ENCODE measurements at places on chromosomes 12 and 14. TPM values are rescaled to one million over a fixed set of nuclear protein-coding genes. Genes with fewer than 3 reads are reported as not detected.

LGMN gene
- total RNA-seq: 37.0 TPM

TMPRSS12 gene
- total RNA-seq: not detected

TXNDC16 gene
- total RNA-seq: 11.1 TPM

DNA sequence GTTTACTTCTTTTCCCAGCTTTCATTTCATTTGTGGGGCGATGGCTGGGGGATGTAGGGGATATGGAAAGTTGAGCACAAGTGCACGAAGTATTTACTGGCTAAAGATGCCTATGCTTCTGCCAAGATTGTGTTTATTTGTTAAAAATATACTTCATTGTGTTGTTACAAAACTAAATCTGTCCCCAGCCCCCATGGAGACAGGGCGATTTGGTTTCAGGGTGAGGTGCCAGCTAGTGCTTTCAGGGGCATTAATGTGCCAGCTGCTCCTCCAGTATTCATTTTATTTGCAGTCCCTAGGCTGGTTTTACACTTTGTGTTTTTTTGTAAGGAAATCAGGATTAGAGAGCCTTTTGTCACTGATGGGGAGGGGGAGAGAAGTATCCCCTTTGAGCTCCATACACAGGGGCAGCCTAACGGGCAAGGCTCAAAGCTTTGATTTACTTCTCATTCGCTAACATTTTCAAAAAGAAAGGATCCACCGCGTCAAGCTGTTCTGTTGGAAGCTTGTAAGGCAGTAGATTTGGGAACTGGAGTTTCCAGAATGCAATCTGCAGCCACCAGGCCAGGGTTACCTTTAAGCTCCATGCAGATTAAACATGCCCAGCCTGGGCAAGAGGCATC is 198.7 kb upstream of the PLEKHG7 start:
- no peaks in the 10 kb centered on the region for H3K36me3 ChIP-seq
- peak overlapping the region; percentile 4 for H3K4me3 ChIP-seq
- no peak for DNase-seq
- H3K27me3 ChIP-seq: no peaks in the 10 kb centered on the region
- H3K4me1 ChIP-seq: peaks cover 60% of the 10 kb centered on the region

DNA sequence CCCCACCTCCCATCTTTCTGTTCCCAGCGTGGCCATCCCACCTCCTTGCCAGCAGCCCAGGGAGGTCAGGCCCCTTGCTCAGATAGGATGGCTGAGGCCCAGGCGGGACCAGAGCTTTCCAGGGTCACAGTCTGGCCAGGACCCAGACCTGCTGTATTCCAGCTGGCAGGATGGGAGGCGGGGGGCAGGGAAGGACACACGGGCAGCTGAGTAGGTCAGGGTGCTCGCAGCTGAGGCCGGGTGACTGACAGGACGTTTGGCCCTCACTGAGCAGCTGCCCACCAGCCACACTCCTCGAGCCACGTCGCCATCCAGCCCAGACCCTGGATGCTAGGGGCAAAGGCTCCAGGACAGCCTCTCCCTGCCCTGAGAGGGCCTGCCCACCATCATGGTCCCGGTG is 4.0 kb downstream of the NUDT14 start:
- H3K36me3 ChIP-seq: no peaks in the 10 kb centered on the region
- no peak overlapping the region for H3K27ac ChIP-seq
- no peak overlapping the region for H3K4me3 ChIP-seq
- peaks cover under 1% of the 10 kb centered on the region for H3K27me3 ChIP-seq
- no peak for DNase-seq

DNA sequence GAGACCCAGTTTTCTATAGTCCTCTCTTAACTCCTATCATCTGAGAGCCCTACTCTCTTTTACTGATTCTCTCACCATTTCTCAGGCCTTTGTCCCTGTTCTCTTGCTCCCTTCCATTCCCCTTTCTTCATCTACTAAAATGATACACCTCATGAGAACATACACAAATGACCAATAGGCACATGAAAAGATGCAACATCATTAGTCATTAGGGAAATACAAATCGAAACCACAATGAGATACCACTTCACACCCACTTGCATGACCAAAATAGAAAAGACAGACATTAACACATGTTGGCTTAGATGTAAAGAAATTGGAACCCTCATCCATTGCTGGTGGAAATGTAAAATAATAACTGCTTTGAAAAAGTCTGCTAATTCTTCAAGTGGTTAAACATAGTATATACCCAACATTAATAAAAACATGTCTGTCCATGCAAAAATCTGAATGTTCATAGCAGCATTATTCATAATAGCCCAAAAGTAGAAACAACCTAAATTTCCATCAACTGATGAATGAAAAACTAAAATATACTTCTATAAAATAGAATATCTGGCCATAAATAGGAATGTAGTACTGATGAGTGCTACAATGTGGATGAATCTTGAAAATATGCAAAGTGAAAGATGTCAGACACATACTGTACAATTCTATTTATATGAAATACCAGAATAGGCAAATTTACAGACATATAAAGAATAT is 66.0 kb downstream of the DENND5B start:
- no peaks in the 10 kb centered on the region for H3K27me3 ChIP-seq
- H3K36me3 ChIP-seq: no peaks in the 10 kb centered on the region
- no peak for DNase-seq
- no peak overlapping the region for H3K27ac ChIP-seq
- no peak overlapping the region for H3K4me3 ChIP-seq

GRCh38 chr12:13443498-13443897 is 247.0 kb downstream of the EMP1 start:
- no peak overlapping the region for H3K4me3 ChIP-seq
- no peak overlapping the region for H3K27ac ChIP-seq
- no peaks in the 10 kb centered on the region for H3K4me1 ChIP-seq
- no peaks in the 10 kb centered on the region for H3K36me3 ChIP-seq

DNA sequence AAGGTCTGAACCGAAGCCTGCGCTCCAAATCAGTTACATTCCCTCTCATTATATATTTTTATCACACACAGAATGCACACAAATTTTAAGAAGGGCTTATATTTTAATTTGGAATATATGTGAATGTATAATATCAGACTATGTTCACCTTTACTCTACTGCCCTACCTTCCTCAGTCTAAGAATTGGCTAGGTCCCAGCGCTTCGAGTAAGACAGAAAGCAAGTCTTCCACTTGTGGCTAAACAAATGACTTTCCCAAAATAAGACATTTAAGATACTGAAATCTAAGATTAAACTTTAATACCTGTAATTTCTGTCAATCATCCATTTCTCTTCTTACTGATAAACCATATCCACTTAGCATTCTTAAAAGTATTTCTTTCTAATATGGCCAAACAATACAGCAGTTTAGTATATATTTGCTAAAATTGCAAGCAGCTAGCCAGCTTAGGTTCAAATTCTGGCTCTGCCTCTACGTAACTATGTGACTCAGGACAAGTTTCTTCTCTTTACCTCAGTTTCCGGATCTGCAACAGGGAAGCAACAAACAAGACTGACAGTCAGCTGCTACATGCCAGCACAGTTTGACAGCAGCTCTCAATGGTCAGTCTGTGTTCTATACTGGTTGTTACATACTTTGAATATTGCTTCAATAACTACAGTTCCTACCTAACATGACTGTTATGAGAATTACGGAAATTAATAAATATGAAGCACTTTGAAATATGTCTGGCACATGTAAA is 2.0 kb downstream of the INTS13 start:
- no peak for DNase-seq
- H3K27me3 ChIP-seq: no peaks in the 10 kb centered on the region
- H3K27ac ChIP-seq: no peak overlapping the region

DNA sequence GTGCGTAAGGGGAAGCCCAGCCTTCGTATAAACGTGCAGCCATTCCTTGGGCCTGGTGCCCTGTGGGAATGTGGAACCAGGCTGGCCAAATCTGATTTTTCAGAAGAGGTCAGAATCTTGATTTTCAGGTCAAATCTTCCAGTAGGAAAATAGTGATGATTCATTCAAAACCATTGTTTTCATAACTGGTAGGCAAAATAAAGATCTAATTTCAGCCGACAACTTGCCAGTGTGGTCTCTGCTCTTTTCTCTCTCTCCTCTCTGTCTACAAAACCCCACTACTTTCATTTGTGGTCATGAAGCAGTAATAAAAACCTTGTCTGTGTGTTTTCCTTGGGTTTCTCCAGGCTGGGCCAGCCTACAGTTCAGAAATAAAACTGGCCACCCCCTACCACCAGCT is 135.1 kb downstream of the RBM19 start:
- peak overlapping the region; percentile 22 for H3K27ac ChIP-seq
- H3K4me3 ChIP-seq: no peak overlapping the region
- DNase-seq: no peak
- no peaks in the 10 kb centered on the region for H3K27me3 ChIP-seq
- H3K4me1 ChIP-seq: peaks cover 4% of the 10 kb centered on the region
- H3K36me3 ChIP-seq: no peaks in the 10 kb centered on the region

DNA sequence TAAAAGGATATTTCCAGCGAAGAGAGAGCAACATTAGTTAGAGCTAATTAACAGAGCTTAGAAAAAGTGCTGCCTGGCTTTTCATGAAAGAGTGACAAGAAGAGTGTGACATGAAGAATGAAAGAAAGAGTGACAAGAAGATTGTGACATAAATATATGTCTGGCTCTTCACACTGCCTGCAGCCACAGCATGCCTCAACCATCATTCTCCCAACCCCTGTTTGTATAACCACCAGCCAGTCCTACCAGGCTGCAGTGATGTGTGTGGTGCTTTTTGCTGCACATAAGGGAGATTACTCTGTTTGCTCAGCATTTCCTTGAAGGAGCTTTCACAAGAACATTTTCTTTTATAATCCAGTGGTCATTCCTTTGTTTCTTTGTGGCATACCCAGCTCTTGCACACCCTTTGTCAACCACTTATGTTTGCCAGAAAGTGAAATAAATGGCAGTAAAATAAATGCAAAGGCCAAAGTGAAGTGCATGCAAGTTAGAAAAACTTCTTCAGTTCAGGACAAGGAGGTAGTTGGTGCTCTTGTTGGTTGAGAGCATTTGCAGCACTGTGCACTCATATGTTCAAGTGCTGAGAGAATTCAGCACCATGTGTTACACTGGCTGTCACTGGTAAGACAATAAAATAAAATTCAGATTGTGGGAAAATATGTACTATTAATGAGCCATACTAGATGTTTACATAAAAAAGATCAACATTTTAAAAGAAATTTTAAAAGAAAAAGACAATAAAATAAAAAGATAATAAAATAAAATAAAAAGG is 50.6 kb downstream of the KIF21A start:
- peaks cover 43% of the 10 kb centered on the region for H3K4me1 ChIP-seq
- peak overlapping the region; percentile 13 for H3K27ac ChIP-seq
- H3K36me3 ChIP-seq: no peaks in the 10 kb centered on the region
- no peaks in the 10 kb centered on the region for H3K27me3 ChIP-seq

DNA sequence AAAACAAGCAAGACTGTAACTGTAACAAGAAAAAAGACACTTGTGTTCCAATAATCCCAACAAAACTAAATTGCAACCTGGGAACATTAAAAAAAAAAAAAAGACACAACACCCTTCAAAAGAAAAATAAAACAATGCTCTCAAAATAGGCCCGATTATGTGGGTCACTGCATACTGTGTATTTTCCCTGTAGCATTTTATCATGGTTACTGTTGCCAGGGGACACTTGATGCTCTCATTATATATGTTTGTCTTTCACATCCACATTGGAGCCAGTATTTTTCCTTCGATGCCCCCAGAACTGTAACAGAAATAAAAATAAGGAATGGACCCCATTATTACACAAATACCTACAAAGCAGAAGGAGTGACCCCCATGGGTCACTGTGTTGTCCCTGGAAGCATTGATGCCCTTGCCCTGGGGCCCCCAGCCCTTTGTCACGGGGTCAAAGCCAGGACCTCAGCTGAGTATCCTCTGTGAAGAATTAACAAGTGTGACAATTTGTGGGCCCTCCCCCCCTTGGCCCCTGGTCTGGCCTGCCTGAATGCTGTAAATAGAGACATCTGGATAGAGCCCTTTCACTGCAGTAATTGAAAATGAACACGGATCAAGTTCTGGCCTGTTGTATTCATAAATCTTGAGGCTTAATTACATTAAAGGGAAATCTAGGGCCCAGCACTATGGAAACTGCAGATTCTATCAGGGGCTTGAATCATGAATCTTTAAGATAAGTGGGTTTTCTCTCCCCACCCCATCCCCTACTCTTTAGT is 72.8 kb downstream of the C12orf42 start:
- H3K36me3 ChIP-seq: peaks cover 11% of the 10 kb centered on the region
- H3K27me3 ChIP-seq: peaks cover 39% of the 10 kb centered on the region
- peak overlapping the region; percentile 49 for H3K4me3 ChIP-seq
- H3K4me1 ChIP-seq: peaks cover 38% of the 10 kb centered on the region
- peak; percentile 71 for DNase-seq

DNA sequence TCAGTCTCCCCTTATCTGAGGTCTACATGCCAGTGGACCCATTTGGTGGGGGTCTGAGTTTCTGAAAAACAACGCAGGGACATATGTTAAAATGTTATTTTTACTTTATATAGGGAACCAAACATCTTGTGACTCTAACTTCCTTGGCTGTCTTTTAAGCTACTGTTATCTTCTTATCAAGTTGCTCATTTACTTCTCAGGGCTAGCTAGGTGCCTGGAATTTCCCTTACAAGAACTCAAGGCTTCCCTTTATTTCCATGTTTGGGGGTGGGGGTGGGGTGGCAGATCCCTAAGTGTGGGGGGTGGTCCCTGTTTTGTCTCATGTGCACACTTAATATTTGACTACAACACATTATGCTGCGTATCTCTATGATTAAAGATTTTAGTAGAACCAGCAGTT is 31.6 kb downstream of the PPP1R36 start:
- no peaks in the 10 kb centered on the region for H3K36me3 ChIP-seq
- no peaks in the 10 kb centered on the region for H3K27me3 ChIP-seq
- no peak overlapping the region for H3K4me3 ChIP-seq

GRCh38 chr12:77696183-77696582 is 134.5 kb upstream of the NAV3 start:
- H3K27me3 ChIP-seq: no peaks in the 10 kb centered on the region
- H3K4me1 ChIP-seq: no peaks in the 10 kb centered on the region
- H3K36me3 ChIP-seq: no peaks in the 10 kb centered on the region

- no peaks in the 10 kb centered on the region for H3K27me3 ChIP-seq
- no peaks in the 10 kb centered on the region for H3K4me1 ChIP-seq
- no peaks in the 10 kb centered on the region for H3K36me3 ChIP-seq
- H3K27ac ChIP-seq: no peak overlapping the region
- no peak for DNase-seq
- H3K4me3 ChIP-seq: no peak overlapping the region
These were observed 308.7 kb downstream of the EMP1 start for GRCh38 chr12:13505224-13505623.

GRCh38 chr12:39764944-39765560 is 145.4 kb upstream of the ABCD2 start:
- H3K27me3 ChIP-seq: no peaks in the 10 kb centered on the region
- no peaks in the 10 kb centered on the region for H3K36me3 ChIP-seq
- H3K27ac ChIP-seq: no peak overlapping the region
- no peak for DNase-seq
